Fibroblast of skin of scalp (primary cell): ENCODE measurements at places on chromosomes 5 and 9.

GRCh38 chr5:128353441-128354107 lies 184.5 kb downstream of the FBN2 start:
- DNase-seq = no peak

DNA sequence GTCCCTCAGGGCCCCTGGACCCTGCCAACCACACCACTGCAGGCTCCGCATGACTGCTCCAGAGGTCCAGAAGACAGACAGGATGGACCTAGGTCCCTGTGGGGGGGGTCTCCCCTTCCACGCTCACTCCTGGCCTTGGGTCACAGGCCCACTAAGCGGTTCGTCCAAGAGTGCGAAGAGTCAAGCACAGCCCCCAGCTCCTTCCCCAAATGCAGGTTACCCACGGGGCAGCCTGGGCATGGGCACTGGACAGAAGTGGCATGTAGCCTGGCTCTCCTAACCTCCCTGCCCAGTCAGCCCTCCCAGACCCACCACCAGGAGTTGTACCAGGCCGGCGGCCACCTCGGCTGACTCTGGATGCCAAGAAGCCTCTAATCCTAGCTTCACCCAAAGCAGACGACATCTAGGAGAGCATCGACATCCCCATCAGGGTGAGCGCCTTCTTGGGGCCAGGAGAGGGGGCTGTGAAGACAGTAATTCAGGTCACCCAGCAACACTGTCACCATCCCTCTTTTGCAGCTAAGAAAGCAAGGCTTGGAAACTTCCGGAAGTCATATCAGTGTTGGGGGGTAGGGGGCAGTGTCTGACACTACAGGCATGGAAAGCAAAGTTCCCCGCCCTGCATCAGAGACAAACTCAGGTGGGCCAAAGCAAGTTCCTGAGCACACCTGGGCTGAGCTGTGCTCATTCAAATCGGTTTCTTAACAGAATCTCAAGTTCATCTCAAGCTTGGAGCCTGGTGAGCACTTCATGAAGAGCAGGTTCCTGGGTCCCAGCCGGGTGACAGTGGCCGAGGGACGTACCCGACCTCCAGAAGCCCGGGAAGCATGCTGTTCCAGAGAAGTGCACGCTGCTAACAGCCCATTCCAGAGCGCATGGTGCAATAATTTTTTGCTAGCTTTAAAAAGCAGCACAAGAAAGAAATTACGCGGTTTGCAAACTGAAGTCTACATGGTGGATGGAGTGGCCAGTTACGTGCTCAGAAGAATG lies 68.7 kb downstream of the SEMA4D start:
- no peak for DNase-seq

- DNase-seq = no peak
These were observed 46.7 kb downstream of the WNK2 start for GRCh38 chr9:93230601-93231000.

- DNase-seq = no peak
These were observed 140.9 kb upstream of the TLX3 start for GRCh38 chr5:171168171-171168570.

DNA sequence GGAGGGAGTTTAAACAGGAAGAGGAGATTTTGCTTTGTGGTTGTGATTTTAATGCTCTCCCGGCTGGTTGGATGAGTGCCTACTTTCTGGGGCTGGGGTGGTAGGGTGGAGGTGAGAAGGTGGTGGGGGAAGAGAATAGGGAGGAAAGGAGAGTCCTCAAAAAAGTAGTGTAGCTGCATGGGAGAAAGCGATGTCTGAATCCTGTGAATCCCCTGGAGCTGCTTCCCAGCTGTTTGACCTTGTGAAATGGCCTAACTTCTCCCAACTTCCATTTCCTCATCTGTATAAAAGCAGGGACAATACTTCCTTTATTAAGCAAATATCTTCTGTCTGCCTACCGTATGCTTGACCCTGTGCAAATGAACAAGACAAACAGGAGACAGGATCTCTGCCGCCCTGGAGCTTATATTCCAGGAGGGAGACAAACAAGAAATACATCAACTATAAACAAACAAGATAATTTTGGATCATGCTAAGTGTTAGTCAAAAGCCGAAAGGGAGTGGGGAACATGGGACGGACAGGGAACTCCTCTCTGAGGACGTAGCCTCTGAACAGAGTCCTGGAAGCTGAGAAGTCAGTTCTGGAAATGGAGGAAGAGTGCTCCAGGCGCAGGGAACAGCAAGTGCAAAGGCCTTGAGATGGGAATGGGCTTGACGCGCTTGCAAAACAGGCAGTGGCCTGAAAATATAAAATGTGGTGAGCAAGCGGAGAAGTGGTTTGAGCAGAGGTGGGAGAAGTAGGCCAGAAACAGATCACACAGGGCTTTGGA lies 103.5 kb downstream of the SPRY4 start:
- no peak for DNase-seq

DNA sequence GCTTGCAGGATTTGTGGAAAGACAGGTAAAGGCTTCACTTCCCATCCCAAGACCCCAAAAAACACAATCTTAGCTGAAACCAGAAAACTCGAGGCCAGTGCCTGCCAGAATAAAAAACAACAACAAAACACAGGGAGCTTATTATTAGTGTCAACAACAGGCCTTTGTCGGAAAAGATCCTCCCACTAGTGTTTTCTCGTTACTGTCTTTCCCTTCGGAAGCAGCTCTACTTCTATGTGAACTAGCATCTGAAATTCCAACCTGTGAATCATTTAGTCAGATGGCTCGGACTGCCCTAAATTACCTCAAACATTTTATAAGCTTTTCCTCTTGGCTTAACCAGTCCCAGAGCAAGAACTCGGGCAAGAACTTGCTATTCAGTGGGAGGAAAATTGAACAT lies 122.2 kb upstream of the GNA14 start:
- DNase-seq = no peak

- DNase-seq = peak; percentile 43
These were observed at the start of gene SLC35D2 for GRCh38 chr9:96383165-96383942. SLC35D2 (minus strand) TSS chr9:96383711; CDS start chr9:96383634, 77 bp downstream.

- DNase-seq = no peak
These were observed 297.8 kb upstream of the IRX2 start for GRCh38 chr5:3049261-3049660.

DNA sequence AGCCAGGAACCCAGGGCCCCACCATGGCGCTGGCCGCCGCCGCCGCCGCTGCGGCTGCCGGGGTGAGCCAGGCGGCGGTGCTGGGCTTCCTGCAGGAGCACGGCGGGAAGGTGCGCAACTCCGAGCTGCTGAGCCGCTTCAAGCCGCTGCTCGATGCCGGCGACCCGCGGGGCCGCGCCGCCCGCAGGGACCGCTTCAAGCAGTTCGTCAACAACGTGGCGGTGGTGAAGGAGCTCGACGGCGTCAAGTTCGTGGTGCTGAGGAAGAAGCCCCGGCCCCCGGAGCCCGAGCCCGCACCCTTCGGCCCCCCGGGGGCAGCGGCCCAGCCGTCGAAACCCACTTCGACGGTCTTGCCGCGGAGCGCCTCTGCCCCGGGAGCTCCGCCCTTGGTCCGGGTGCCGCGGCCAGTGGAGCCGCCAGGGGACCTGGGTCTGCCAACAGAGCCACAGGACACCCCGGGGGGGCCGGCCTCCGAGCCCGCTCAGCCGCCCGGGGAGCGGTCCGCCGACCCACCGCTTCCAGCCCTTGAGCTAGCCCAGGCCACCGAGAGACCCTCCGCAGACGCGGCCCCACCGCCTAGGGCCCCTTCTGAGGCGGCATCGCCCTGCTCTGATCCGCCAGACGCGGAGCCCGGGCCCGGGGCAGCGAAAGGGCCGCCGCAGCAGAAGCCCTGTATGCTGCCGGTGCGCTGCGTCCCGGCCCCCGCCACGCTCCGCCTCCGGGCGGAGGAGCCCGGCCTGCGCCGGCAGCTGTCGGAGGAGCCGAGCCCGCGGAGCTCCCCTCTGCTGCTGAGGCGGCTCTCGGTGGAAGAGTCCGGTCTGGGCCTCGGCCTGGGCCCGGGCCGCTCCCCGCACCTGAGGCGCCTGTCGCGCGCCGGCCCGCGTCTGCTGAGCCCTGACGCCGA lies 749 bp downstream of the SOWAHA start:
- no peak for DNase-seq

GRCh38 chr5:139481580-139482049 lies 943 bp downstream of the STING1 start:
- peak; percentile 32 for DNase-seq

DNA sequence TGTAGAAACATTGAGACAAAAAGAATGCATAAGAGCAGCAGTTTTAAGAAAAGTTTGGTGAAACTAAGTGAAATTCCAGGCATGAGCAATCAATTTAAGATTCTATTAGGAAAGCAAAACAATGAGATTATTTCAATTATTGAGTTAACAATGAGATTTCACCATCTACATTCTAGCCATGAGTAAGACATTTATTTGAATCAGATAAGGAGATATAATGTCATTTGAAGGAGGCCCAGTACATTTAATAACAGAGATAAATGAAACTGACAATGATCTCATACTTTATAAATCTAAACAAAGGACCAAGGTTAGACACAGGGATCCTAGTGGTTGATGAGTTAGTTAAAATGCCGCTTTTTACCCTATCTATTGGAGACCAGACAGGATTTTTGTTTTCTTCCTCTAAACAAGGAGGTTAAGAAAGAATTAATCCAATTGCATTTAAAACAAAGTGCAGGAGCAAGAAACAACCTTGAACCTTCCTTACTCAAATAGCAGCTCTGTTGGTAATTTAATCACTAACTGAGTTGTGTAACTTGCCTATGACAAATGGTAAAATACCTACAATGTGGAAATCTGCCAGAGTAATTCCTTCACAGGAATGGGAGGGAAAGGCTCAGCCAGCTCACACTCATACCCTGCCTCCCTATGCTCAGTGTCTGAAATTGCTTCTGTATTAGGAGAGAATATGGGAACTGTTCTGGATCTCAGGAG lies 103.5 kb upstream of the NR3C1 start:
- peak; percentile 90 for DNase-seq

DNA sequence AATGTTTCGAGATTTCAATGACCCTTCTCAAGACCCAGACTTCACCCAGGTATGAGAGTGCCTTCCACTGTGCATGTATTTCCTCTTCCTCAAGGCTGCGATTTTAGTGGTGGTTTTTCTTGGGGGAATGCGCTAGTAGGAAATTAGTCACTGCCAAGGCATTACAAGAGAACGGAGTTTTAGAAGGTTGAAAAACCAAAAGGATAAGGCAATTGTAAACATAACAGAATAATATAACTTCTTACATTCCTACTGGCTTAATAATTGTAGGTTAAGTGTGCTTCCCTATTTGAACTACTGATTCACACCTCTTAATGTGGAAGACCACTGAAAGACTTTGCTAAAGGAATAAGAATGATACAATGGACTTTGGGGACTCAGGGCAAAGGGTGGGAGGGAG lies 38.9 kb downstream of the ACO1 start:
- peak; percentile 4 for DNase-seq

DNA sequence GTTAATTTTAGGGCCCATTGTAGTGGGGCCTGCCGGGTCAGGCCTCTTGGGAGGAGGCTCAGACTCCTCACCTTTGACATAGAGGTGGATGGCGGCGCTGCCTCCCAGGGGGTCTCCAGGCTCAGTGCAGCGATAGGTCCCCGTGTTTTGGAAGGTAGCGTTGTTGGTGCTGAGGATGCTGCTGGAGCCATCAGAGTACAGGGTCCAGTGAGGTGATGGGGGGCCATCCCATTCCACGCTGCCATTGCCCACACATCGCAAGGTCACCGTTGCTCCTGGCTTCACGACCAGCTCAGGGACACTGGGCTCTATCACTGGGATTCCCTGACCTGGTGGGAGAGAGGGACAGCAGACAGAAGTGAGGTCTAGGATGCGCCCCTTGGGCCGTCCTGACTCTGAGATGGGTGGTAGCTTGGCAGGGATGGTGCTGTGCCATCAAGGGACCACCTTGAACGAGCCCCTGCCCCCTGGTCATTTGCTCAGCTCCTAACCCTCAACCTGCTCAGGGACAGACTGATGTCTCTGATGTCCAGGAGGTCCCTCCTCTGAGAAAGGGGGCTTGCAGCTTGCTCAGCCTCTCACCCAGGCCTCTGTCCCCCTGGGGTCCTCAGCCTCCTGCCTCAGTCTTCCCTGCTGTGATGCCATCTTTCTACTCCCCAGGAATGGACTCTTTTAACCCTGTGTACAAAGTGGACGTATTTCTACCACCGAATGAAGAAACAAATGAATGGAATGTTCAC lies 5.5 kb downstream of the CSF1R start:
- DNase-seq = no peak

GRCh38 chr5:34667705-34668104 lies 11.6 kb downstream of the RAI14 start:
- DNase-seq = peak; percentile 37

GRCh38 chr5:90551376-90551775 lies 7.2 kb upstream of the ADGRV1 start:
- DNase-seq = no peak

- peak; percentile 87 for DNase-seq
These were observed 182.2 kb downstream of the AUH start for GRCh38 chr9:91179237-91180138.

GRCh38 chr9:76592974-76593347 lies 134.0 kb downstream of the GCNT1 start:
- no peak for DNase-seq

DNA sequence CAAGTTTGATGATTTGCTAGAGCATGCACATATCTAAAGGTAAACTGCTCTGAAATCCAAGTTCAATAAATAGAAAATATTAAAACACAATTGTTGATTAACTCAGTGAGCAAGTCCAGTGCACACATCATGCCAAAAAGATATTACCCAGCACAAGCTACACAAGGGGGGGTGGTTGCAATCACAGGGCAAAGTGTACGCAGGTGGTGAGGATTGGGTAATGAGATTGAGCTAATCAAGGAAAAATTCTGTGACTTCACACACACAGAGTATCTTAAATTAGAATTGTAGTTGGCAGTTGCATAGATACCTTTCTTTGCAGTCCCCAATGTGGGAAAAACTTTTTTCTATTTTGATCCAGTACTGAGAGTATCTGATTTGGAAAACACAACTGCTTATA lies 156.1 kb upstream of the NTRK2 start:
- DNase-seq = no peak

- peak; percentile 14 for DNase-seq
These were observed 33.0 kb downstream of the TBCA start for GRCh38 chr5:77743181-77743580.

- DNase-seq = peak; percentile 5
These were observed 2064.4 kb upstream of the C9orf72 start for GRCh38 chr9:29637471-29638237.

DNA sequence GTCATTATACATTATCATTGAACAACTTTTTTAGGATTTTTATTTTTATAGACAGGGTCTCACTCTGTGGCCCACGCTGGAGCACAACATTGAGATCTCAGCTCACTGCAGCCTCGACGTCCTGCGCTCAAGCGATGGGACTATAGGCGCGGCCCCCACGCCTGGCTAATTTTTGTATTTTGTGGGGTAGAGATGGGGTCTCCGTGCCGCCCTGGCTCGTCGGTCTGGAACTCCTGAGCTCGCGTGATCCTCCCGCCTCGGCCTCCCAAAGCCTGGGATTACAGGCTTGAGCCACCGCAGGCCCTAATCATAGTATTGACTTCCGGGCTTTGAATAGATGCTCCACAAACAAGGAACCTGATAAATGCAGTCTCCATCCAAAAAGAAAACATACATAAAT lies 1.4 kb upstream of the EDF1 start:
- no peak for DNase-seq
